CD4-positive, alpha-beta T cell treated with Interleukin-15 for 1 hour (primary cell): ENCODE measurements at places on chromosomes 4 and X.

- no peak for DNase-seq
These were observed 178.2 kb downstream of the PTTG2 start for GRCh38 chr4:38138363-38138762.

DNA sequence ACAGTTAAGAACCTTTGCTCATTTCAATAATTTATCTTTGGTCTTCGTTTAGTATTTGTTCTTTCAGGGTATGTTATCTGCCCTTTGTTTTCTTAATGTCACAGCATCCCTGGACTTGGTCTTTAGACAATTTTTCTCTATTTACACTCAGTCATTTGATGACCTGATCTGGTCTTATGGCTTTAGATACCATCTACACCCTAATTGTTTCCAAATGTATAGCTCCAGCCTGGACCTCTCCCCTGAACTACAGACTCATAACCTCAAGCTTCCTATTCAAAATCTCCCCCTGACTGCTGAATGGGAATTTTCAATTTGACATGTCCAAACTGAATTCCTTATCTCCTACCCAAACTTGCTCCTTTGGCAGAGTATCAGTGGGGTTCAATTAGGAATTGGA is 3.7 kb upstream of the SUPT20HL2 start:
- DNase-seq = no peak

GRCh38 chr4:55910140-55910539 is 38.6 kb upstream of the CEP135 start:
- no peak for DNase-seq

DNA sequence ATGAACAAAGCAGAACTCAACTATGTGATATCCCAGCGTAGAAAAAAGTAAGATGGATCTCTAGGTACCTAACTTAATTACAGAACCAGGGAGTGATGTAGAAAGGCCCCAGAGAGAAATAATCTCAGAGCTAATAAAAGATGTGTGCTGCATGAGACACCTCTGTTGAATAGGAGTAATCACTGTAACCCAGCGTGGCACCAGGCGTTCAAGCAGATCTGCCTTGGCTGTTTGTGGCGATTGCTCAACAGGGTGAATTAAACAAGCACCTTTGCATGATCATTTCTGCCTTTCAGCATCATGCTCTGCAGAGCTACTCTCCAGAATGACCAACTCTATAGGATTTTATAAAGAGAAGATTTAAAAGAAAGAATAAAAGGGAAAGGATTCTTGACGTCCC is 81.7 kb upstream of the KCNIP4 start:
- no peak for DNase-seq

DNA sequence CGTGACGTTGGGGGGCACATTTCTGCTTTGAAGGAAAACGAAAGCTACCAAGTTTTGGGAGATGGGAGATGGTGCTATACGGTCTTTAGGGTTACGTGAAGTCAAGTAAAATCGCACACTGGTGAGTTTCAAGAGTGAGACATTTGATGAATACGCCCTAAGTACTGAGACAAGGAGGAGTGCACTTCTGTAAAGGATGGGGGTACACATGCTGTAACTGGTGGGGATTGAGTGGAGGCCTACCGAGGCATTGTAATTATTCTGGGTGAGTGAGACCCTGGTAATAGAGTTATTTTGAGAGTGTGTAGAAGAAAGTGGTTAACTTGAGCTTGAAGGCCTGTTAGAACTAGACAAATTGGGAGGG is 536 bp downstream of the SH3BGRL start:
- DNase-seq = no peak

- DNase-seq = no peak
These were observed 193.9 kb downstream of the ANAPC10 start for GRCh38 chr4:144903953-144904711.

DNA sequence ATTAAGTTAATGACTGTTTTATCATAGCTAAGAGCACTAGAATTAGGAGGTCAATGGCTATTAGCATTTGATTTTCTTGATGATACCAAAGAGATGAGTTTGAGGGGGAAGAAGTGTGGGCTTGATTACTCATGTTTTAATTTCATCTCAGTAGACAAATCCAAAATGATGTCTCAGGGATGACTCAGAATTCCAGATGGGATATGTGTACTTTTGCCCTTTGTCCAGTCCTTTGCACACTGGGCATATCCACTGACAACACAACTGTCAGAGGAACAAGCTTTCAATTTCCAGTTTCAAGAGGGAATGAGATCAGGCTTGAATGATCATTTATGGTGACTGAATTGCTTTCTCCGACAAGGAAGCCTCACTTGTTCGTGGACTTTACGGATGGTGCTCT is 325.3 kb upstream of the FTHL17 start:
- no peak for DNase-seq
